ENCODE measurements at places on chromosomes 7 and 10.

- no peak for DNase-seq
Observed at GRCh38 chr10:103564776-103565520, 71.4 kb downstream of the NEURL1 start.

- no peak for DNase-seq
Observed at GRCh38 chr10:13168781-13169180, 7.4 kb downstream of the MCM10 start.

GRCh38 chr7:64849924-64850499 is 53.1 kb upstream of the ZNF273 start:
- no peak for DNase-seq

DNA sequence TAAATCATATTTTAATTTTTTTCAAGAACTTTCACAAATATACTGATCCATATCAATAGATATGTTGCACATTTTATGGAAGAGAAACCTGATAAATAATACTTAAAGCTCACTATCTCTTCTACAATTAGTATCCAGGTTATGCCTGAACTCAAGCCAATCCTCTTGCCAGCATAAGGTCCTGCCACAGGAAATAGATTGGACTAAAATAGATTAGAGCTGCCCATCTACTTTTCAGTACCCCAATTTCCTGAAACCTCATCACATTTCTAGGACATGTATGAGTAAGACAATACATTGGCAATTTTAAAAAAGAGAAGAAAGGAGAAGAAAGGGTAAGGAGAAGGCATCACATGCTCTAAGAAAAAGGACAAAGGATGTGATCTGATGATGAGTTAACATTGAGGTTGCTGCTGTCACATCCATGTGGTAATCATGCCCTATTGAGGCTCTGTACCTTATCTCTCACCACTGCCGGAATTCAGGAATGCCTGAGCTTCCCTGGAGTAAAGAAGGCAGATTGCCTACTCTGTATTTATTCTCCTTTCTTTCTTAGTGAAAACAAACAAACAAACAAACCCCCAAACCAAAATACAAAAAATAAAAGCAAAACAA is 199.7 kb downstream of the ANK3 start:
- DNase-seq = no peak

GRCh38 chr7:151375530-151376217 is 34.1 kb downstream of the NUB1 start:
- no peak for DNase-seq

GRCh38 chr10:131703941-131704340 is 196.9 kb upstream of the PPP2R2D start:
- DNase-seq = no peak

DNA sequence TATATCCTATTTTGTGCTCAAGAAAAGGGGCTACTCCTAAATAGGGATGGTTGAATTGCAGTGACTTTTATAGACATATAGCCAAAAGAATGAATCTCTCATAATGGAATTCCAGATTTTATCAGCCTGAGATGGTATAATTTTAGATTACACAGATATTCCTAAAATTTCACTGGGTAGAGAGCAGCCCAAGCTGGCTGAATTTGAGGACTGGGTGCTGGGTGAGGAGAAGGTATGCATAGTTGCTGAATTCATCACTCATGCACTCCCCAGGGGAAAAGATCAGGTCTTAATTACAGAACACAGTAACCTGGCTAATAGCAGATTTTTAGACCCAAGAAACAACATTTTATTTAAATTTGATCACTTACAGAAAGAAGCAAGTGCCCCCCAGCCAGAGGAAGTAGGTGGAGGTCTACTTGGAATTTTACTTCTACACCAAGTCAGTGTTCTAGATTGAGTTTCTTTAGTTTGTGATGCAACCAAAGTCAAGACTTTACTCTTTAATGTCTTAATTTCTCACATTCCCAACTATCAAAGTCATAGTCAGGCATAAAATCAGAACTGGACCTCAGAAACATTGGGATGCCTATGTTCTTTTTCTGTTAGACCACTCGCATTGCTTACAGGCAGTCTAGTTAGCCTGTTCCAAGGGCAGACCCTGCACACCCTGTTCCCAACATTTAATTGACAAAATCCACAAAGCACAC is 337.4 kb upstream of the PODXL start:
- DNase-seq = no peak

DNA sequence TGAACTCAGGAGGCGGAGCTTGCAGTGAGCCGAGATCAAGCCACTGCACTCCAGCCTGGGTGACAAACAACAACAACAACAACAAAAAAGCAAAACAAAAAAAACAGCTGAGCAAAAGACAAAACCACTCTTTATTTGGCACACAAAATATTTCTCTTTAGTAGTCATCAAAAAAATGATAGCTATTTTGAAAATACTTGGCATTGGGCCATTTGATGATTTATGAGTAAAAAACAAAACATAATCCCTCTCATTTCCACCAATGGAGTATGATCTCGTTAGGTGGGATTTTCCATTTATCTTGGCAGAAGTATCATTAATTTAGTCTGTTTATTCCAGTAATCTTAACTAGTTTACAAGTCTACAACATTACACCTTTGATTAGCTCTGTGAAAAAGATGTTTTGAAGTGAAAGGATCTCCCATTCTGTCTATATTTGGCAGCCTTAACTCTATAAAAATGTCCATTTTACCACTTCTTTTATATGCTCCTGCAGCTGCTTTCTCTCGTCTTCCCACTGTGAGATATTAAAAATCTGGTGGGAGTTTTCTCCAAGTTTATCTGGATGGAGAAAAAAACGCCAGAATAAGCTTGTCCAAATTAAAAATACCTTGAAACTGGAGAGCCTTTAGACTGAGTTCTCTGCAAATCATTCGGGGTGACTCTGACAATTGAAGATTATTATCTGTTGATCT is 58.8 kb upstream of the AGMO start:
- DNase-seq = no peak

GRCh38 chr7:132354527-132354926 is 221.7 kb downstream of the PLXNA4 start:
- no peak for DNase-seq

GRCh38 chr10:81109200-81109752 is 571.6 kb downstream of the SH2D4B start:
- DNase-seq = no peak

GRCh38 chr7:130493275-130493873 is 1.5 kb downstream of the MEST start:
- no peak for DNase-seq

DNA sequence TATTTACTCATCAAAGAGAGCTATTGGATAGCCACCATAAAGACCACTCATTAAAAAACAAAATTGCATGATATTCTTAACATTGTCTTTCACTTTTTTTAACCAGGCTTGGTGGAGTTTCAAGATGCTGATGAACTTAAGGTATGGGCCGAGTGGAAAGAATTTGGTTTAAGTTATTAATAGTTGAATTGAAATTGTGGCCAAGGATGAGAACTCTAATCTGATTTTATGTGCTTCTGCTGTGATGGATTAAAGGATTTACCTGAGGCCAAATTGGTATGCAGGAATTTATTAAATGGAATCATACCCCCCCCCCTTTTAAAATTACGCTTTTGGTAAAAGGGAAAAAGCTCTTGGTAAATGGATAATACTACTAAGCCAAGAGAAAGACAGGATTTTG is 33.8 kb upstream of the TOMM7 start:
- DNase-seq = no peak

- no peak for DNase-seq
Observed at GRCh38 chr10:99976886-99977665, 32.7 kb downstream of the DNMBP start.

GRCh38 chr10:24930427-24930826 is 22.0 kb downstream of the PRTFDC1 start:
- DNase-seq = no peak

DNA sequence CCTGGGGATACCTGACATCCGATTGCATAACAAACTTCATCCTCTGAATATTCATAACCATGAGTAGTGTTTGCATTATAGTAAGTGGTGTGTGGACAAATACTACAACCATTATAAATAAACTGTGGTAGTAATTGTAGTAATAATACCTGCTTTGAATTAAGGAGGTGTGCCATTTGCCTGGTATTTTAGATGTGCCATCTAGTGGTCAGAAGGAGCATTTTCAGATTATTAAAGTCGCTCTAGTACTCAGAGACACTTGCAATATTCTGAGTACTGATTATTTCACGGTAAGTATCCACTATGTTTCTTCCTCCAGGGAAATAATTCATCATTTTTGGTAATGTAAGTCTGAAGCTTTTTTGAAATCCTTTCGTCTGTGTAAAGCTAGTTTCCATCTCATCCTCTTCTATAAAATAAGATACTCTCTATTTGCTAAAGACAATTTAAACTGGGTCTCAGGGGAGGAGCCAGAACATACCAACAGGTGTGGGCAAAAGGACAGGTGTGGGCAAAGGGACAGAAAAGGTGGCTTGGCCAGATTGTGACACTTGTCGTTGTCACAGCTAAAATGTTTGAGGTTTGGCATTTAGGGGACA is 115.3 kb upstream of the WDR11 start:
- no peak for DNase-seq

DNA sequence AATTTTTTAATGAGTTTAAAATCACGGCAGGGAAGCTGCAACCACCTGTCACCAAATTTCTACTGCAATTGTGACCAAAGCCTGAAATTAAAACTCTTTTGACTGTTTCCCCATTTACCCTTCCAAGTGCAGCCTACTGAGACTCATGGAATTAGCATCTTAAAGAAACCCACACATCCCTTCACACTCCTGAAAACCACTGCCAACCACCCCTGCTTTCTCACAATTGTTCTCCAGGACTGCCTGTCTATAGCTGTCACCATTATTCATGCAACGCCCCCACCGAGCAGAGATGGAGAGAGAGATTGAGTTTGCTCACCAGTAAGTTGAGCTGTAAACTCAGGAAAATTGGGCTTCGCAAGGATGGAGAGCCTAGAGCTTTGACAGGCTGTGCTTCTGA is 383.8 kb upstream of the SORCS1 start:
- DNase-seq = no peak

DNA sequence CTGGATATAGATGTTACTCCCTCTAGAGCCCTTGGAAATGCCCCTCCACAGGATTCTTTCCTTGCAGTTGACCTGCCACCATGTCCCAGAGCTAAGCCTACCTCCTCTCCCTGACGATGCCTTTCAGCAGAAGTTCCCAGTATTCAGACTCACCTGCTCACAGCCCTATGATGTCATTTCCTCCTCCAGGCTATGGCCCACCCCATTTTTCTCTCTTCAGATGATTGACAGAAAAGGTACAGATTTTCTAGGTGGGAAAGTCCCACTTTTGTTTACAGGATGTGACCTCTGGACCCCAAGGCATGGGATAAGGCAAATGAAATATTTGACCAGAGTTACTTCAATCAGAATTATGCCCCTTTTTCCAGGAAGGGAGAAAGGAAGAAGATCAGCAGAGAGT is 280.2 kb upstream of the PHYHIPL start:
- no peak for DNase-seq

DNA sequence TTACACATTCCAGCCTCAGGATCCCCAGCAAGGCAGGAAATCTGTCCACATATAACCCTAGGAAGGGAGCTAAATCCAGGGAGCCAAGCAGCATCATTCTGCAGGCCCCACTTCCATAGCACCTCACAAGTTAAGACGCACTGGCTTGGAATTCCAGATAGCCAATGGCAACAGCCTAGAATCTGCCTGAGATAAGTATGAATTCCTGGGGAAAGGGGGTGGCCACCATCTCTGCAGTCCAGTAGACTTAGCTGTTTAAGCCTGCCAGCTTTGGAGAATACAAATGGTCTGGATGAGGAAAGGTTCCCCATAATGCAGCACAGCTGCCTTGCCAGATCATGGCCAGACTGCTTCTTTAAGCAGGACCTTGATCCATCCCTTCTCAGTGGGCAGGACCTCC is 179.4 kb upstream of the PRSS1 start:
- no peak for DNase-seq

DNA sequence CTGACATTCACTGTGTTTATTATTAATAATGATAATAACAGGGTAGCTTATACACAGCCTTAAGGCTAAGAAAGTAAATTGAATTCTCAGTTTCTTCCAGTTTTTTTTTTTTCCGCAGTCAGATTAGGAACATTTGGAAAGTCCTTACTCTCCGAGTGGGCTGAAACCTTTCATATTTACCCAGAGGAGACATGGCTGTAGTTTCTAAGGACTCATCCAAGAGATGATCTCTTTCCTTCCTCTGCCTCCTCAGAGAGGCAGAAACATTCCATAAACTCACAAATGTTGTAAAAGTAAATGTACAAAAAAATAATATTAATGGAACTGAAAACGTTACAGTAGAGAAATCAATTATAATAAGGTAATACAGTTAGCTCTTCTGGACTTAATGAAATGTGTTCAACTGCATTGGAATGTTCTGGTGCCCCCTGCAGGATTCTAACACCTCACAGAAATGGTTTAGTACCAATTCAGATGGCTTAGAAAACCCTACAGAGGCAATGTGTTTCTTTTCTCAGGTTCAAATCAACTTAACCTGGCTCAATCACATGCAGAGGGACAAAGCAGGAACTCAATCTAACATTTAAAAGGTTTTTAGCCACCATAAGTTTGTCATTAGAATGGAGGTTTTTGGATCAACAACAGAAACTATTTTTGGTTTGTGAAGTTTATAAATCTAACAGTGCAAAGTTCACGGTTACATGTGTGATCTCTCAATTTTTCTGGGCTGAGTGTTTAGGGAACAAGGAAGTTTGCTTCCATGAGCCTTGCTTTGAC is 71.7 kb downstream of the ICA1 start:
- DNase-seq = no peak

DNA sequence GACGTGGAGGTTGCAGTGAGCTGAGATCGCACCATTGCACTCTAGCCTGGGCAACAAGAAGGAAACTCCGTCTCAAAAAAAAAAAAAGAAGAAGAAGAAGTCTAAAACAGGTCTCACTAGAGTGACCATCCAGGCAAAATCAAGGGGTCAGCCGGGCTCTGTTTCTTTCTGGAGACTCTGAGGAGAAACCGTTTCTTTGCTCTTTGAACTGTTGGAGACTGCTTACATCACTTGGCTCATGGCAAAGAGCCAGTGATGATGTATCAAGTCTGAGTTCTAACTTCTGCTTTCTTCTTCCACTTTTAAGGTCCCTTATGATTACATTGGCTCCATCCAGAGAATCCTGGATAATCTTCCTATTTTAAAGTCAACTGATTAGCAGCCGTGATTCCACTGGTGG is 306.8 kb downstream of the WDR11 start:
- no peak for DNase-seq

DNA sequence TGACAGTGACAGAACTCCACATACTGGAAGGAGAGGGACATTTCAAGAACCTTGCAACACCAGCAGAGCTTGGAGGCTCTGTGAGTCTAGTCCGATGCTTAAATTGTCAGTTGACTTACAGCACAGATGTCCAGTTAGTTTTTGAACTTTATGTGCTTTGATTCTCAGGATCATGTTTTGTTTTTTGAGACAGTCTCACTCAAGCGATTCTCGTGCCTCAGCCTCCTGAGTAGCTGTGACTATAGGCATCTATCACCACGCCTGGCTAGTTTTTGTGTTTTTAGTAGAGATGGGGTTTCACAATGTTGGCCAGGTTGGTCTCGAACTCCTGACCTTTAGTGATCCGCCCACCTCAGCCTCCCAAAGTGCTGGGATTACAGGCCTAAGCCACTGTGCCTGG is 31.8 kb upstream of the STEAP4 start:
- no peak for DNase-seq

- DNase-seq = no peak
Observed at GRCh38 chr10:132526676-132527075, 10.9 kb upstream of the INPP5A start.

GRCh38 chr10:1631282-1631681 is 106.0 kb downstream of the ADARB2 start:
- DNase-seq = no peak

GRCh38 chr10:35127289-35127891 is 744 bp downstream of the CREM start:
- DNase-seq = peak; percentile 40

GRCh38 chr7:50095634-50096033 is 2.6 kb upstream of the ZPBP start:
- no peak for DNase-seq

- DNase-seq = no peak
Observed at GRCh38 chr7:105413887-105414437, 25.2 kb upstream of the SRPK2 start.

Measured in caudate nucleus (tissue), 63 donors.